Stimulated activated CD8-positive, alpha-beta memory T cell treated with anti-CD3 and anti-CD28 coated beads, Interleukin-15, amount 100 ng/mL, for 48 hours (primary cell): ENCODE measurements at places on chromosomes 2 and 18.

DNA sequence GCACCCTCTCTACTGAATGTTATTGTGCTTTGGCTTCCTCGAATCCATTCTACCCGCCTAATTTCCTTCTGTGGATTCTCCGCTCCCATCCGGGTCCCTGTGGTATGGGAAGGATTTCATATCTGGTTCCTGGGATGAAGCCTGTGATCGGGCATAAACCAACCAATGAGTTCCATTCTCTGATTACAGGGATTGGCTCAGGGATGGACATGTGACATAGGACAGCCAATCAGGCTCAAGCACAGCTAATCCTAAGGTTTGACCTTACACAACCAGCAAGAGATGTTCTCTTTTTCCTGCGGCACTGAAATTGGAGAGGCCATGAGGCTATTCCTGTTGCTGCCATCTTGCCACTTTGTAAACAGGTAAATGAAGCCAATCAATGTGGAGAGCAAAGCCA is 168.1 kb upstream of the SMAD2 start:
- DNase-seq = no peak

GRCh38 chr2:71510196-71510807 is 56.9 kb downstream of the DYSF start:
- peak; percentile 43 for DNase-seq

DNA sequence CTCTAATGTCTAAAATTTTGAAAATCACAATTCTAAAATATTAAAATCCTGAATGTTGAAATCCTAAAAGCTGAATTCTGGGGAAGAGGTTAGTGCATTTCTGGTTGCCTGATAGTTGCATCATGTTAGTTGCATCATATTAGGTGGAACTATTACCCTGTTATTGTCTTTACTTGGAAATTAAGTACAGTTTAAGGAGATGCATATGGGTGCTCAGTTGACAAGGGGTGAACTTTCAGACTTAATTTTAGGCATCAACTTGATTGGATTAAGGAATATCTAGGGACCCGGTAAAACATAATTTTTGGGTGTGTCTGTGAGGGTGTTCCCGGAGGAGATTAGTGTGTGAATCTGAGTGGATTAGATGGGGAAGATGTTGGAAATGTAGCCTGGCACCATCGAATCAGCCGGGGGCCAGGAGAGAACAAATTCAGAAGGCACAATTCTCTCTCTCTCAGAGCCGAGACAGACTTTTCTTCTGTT is 409.8 kb downstream of the PLCL1 start:
- no peak for DNase-seq

DNA sequence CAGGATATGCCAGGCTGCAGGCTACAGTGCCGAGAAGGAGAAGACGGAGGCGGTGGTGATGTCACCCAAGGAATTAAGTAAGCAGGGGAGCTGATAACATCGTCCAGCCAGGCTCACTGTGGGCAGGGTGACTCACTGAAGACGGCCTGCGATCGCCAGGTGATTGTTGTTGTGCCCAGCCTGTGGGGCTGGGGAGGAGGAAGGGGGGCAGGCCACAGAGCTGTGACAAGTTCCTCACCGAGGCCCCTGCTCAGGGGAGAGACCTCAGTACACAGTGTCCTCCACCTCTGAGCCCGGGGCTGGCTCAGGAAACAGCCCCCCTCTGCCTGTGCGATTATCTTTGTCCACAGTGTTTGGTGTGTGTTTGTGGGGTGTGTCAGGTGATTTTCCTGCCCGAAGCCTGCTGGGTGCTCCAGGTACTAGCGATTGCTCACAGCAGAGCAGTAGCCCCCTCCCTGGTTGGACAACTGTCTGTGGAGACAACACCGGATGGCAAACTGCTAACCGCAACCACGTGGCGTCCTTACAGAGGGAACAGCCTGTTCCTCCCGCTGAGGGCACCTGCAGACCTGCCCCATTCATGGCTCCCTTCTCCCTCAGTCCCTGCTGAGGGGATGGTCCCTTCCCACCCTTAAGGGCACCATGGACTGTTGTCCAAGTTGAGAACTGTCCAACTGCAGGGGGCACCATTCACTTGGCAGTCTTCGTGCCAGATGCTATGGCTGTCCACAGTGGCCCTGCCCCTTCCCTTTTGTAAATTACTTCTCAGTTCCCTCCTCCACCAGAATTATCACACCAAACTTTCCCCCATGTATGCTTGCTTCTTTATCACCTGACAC is 95.1 kb downstream of the ZFP36L2 start:
- peak; percentile 71 for DNase-seq

DNA sequence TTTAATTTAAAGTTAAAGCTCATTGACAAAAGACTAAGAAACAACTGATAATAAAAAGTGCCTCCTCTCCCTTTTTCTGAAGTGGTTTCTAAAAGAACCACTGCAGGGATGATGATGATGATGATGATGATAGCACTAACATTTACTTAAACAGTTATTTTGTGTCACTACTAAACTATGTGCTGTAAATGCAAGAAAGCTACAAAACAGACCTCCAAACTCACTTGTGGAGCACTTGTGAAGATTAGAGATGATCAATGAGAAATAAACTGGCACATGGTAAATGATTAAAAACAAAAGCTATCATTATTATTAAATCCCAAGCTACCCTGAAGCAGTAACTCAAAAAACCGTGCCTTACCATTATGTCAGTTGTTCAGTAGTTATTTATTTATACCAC is 88.7 kb downstream of the SLC8A1 start:
- no peak for DNase-seq

DNA sequence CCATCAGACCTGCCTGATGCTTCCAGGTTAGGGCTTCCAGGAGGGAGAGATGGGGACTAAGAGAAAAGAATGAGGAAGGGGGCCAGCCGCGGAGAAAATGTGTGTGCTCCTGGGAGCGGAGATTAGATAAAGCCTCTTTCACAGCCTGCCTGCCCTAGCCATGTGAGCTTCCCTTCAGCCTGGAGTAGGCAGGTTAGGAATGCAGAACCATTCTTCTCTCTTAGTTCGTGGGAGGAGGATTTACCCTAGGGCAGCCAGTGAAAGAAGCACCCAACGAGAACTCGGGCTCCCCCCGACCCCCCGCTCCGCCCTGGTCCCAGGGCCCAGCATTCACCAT is 36.1 kb downstream of the POMC start:
- DNase-seq = no peak

- no peak for DNase-seq
These were observed 549.9 kb upstream of the LRATD1 start for GRCh38 chr2:14082640-14083039.

DNA sequence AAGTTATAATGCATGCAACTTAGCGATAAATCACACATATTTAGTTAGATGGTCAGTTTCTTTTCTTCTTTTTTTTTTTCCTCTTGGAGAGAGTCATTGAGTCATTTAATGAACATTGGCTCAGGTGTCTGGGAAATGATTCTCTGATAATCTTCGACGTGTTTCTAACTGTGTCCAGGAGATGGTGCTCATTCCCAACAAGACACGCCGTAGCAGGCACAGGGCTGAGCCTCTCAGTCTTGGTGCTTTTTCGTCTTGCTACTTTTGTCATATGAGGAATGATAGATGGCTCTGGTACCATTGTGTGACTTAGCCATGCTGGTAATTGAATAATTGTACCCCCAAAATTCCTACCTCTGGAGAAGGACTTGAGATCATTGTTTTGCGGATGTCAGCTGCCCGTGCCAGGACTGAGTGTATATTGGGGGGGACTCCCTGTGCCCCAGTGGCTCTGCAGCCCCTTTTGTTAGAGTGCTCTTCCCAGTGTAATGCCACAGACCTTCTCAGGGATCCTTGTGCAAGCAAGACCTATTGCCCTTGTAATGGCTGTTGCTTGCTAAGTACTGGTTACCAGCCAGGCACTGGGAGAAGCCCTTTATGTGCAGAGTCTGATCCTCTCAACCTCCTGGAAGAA is 107.6 kb upstream of the CYRIA start:
- no peak for DNase-seq

DNA sequence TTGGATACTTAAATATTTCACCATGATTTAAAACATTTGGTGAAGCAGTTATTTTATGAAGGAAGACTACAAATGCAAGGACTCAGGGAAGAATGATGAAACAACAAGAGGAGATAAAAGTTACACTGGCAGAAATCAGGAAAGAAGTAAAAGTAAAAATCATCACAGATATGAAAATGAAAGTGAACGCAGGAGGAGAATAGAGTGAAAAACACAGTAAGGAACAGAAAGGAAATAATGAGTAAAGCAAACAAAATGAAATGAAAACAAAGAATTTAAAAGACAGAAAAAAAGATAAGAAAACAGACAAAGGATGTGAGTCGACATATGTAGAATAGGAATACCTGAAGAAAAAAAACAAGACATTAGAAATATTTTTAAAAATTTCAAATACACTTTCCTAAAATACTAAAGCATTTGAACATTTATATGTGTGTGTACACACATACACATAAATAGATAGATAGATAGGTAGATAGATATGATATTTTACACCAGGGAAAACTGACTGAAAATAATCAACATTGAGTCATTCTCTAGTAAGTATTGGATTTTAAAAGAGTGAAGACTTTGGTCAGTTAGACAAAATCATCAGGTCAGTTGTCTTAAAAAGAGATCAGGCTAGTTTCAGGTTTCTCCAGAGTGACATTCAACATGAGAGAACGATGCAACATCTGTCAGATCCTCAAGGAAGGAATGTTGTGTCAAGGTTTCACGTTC is 12.1 kb upstream of the KDSR start:
- no peak for DNase-seq
